ENCODE measurements at places on chromosomes 12 and 14.

DNA sequence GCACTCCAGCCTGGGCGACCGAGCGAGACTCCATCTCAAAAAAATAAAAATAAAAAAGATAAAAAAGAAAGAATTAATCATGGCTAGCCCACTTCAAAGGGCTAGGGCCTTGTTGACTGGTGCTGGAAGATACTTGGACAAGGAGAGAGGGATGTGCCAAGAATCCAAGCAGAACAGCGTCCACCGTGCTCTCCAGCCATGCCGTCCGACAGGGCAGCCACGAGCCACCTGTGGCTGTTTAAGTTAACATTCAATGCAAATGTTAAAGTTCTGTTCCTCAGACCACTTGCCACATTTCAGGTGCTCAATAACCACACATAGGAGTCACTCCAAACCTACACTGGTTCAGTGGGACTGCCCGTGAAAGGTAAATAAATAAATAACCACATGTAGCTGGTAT, 21.4 kb downstream of the SLC6A13 start:
- DNase-seq = no peak

DNA sequence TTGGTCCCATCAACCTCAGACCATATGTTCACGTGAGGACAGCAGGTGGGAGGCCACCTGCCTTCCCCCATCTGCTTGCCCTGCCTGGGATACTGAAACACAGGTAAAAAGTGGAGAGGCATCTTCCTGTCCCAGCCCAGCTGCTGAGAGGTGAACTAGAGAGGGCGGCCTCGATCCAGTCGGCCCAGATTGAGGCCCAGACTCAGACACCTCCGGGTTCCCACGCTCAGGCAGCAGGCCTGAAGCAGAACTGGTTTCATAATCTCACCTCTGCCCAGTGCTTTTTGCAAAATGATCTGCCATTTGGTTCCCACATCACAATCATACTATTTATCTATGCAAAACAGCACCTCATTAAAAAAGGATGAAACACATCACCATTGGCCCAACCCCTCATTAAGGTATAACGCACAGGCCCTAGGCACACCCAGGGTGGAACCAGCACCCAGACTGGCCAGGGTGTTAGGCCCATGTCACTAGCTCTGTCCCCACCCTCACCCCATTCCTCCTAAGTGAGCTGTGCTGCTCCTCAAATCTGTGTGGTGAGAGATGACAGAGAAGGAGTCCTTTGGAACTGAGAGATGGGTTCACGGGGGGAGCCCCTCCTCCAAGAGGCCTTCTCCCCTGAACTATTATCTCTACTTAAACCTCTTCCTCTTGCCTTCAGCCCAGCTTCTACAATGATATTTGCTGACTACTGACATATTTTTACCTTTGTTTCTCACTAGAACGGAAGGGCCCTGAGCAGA, 81.1 kb downstream of the ZFP36L1 start:
- no peak for DNase-seq

GRCh38 chr12:103930787-103931735, 851 bp downstream of the HSP90B1 start:
- DNase-seq = peak; percentile 44

GRCh38 chr14:71773898-71774481, 158.2 kb upstream of the RGS6 start:
- peak; percentile 53 for DNase-seq

DNA sequence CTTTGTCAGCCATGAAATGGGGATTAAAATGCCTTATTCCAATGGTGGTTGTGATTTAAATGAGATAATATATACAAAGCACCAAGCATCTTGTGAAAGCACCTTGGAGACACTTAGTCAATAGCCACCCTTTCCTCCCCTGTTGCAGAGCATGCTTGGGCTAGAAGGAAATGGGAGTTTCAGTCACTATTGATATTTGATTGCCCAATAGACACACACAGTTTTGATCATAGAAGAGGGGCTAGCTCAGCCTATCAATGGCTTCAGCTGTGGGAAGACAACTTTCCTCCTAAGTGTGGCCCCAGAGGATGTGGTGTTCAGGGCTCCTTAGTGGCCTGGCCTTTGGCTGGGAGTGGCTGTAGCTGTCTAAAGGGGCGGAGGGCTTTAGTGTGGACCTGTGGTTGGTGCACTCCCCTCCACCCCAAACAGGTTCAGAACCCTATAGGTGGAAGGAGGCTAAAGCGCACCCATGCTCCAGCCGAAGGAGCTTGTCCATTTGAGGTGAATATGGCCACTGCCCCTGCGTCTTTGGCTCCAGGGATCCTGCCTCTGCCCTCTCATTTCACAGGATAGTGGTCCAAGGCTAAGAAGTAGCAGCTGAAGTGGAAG, 132.3 kb downstream of the TMEM30B start:
- DNase-seq = no peak

GRCh38 chr12:79187032-79187431, 322.5 kb downstream of the SYT1 start:
- no peak for DNase-seq

DNA sequence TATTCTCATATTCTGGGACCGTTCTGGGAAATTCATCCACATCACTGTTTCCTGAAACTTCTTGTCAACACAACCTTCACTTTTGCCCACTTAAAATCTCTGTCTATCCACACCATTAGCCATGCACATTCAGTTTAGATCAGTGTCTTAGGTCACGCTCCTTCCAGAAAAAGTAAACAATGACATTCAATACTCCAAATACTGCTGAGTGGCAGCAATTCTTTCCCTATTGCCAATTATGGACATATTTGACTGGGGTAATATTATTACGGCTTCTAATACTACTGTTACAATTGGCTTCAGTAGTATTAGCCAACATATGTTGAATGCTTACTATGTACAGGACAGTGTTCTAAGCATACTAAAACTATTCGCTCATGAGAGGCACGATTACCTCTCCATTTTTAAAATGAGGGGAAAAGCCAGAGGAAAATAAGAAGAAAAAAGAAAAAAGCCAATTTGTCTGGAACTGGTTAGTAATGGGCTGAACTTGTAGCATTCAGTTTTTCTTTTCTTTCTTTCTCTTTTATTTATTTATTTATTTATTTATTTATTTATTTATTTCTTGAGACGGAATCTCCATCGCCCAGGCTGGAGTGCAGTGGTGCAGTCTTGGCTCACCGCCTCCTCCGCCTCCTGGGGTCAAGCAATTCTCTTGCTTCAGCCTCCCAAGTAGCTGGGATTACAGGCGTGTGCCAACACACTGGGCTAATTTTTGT, 23.4 kb downstream of the LTBR start:
- DNase-seq = no peak

- DNase-seq = no peak
Measured at GRCh38 chr14:73887694-73888459, 1.2 kb downstream of the ZNF410 start.

DNA sequence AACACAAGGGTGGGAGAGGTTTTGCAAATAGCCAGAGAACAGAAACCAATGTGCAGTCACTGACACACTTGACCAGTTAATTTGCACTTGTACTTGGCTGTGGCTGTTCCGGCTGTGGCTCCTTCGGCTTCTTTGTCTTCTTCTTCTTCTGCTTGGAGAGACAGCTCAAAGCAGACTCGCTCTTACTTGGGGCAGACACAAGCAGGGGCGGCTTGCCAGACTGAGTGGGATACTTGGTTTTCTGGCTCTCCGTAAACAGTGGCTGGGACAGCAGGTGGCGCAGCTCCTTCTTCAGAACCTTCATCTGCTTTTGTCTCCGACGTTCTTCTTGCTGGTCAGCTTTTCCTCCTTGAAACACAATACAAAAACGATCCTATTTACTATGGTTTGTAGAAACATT, 25.0 kb downstream of the OTUB2 start:
- peak; percentile 33 for DNase-seq

DNA sequence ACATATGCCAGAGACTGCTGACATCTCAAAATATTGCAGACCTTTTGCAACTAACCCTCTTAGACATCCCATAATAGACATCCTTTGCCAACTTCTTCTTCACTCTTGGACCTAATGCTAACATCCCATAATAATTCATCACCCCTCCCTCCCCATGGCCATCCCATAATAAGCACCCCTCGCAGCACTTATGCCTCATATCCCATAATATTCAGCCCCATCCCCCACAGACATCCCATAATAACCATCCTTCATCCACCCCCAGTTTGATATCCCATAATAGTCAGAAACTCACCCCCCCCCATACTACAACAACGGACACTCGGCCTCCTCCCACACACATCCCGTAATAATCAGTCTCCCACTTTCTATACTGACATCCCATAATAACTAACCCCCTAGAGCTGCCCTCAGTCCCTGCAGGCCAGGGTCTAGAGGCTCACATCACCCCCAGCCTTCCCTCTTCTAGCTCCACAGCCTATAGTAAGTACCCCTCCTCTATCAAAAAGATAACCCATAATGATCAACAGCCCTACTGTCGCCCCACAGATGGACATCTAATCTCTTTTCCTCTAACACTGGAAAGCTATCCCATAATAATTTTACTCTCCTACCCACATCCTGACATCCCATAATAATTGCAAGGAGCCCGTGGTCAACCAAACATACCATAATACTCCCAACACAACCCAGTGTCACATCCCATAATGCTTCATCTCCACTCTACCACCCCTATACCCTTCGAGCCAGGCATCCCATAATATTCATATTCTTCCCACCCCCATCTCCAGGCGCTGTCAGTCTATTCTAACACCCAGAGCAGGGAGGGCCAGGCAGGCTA, 792 bp upstream of the CHD4 start:
- DNase-seq = peak; percentile 97

DNA sequence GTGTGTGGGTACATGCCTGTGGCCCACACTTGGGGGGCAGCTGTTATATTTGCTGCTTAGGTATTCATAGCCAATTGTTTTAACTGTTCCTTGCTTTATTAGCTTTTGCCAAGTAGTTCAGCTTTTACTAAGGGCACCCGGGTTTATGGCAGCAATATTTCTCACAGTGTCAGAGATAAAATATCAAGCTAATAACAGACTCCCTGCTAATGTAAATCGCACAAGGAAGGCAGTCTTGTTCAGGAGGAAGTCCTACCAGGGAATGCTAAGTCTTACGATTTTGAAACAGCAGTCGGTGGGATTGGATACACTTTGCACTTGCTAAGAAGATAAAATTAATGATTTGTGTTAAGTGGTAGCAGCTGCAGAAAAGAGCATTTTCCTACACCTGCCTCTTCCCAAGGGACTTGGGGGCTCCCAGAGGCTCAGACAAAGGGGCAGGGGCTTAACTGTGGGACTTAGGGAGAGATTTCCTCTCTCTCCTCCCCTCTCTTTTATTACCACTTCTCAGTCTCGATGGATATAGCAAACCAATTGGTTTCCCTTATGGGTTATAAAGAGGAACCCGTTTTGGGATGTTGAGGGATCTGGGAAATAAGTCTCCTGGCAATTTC, 175.1 kb downstream of the NRXN3 start:
- DNase-seq = no peak

DNA sequence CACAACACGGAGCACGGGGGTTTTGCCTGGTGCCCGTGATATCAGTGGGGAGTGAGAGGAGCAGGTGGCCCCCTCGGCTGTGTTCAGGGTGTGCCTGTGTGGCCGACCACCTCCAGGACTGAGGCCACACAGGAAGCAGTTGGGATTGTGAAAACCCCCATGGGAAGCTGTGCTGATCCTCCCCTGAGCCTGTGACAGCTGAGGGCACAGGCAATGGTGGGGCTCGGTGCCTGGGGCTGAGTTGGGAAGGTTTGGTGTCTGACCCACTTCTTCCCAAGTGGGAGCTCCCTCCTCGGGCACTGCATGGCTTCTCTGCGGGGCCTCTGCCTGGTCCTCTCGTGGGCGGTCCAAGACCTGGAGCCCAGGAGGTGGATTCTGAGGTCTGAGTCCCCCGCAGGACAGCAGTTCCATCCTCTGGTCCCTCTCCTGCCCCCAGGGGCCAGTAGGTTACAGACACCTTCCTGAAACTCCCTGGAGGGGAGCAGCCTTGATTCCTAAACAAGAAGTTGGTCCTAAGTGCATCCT, 17.9 kb downstream of the PACS2 start:
- DNase-seq = no peak

DNA sequence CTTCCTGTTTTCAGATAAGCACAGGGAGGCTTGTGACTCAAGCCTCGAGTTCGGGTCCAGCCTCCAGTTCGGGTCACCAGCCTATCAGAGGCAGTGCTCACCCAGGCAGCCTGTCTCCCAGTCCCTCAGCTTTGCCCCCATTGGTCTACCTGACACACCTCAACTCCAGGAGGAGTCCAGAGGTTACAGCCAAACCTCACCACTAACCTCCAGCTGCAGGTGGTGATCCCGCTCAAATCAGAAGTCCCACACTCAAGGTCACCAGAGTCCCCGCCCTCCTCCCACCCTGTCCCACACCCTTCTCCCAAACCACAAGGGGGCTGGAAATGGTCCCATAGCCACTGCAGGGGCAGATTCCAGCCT, 42.1 kb downstream of the KDM2B start:
- no peak for DNase-seq

GRCh38 chr12:105733579-105733978, 403.1 kb downstream of the C12orf75 start:
- DNase-seq = no peak

- peak; percentile 43 for DNase-seq
Measured at GRCh38 chr12:11651785-11652184, 2.3 kb downstream of the ETV6 start.

GRCh38 chr14:45650754-45651153, 397.8 kb upstream of the MIS18BP1 start:
- no peak for DNase-seq

- no peak for DNase-seq
Measured at GRCh38 chr12:106146987-106147386, 8.2 kb upstream of the NUAK1 start.

- no peak for DNase-seq
Measured at GRCh38 chr14:37437490-37437889, 157.6 kb downstream of the FOXA1 start.

GRCh38 chr14:92153581-92153980, 31.8 kb downstream of the CPSF2 start:
- no peak for DNase-seq

DNA sequence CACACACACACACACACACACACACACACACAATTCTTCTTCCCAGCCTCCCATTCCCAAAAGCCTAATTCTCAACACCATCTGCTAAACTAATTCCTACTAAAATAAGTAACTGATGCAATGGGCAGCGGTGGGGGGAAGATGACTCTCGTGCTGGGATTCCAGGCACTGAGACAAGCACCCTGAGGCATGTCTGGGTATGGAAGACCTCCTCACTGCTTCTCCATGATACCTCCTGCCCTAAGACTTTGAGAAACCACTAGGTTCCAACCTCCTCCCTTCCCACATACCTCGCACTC, 789 bp upstream of the VWF start:
- DNase-seq = no peak
